ENCODE measurements at places on chromosomes 3 and 15.

GRCh38 chr3:188888321-188889053, 283.3 kb upstream of the TPRG1 start:
- no peak for DNase-seq

GRCh38 chr3:104281713-104282112, 1085.0 kb upstream of the ALCAM start:
- no peak for DNase-seq

GRCh38 chr3:45205126-45205525, 21.0 kb downstream of the TMEM158 start:
- DNase-seq = no peak

GRCh38 chr15:100570275-100570674, 31.7 kb downstream of the LINS1 start:
- no peak for DNase-seq

- DNase-seq = no peak
Observed at GRCh38 chr15:27468151-27468591, 497.2 kb downstream of the GABRG3 start.

DNA sequence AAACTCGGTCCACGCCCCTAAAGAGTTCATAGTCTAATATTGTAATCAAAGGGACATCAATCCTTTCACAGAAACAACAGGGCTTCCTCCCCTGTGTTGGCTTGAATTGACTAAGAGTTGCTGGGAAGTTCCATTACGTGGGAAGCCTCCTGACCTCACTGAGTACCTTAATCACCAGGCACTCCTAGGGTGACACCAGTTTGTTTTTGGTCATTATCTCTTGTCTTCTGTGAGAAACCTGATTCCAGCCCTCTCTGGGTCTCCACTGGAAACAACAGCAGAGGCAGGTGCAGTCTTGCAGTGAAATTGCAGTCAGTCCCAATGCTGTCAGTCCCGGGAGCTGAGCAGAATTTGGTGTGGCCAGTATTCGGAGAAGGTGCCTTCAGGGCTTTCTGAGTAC, 55.4 kb downstream of the BOC start:
- no peak for DNase-seq

GRCh38 chr3:125098611-125099291, 43.0 kb upstream of the HEG1 start:
- DNase-seq = no peak

DNA sequence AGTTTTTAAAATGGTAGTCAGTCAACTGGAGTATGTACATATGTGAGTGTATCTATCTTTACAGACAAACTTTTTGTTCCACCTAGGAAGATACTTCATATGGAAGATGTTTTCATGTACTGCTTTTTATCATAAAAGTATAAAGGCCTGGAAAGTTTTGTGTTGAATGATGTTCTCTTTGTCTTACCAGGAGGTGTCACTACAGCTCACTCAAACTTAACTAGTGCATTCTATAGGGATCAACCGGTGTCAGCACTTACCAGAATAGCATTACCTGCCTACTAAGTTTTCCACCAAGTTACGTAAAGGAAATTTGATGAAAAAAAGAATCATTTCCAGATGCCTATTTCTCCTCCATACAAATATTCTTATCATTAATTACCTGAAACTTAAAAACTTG, 522.6 kb upstream of the SEMA6D start:
- DNase-seq = no peak

DNA sequence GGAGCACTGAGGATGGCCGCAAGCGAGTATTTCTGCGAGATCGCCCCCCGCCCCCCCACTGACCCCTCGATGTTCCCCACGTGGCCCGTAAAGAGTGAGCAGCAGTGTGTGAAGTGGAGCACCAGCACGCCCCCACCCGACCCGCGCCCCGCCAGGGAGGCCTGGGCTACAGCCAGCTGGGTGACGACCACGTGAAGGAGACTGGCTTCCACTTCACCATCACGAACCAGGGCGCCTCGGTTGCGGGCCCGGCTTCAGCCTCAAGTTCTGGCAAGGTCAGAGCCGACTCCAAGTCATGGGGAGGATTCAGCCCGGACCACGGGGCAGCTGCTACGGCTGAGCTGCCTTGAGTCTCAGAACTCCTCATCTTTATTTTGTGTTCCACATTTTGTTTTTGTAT, 2.4 kb upstream of the RNU5B-1 start:
- peak; percentile 14 for DNase-seq

- DNase-seq = no peak
Observed at GRCh38 chr3:46105306-46105919, 78.1 kb upstream of the XCR1 start.

GRCh38 chr3:6262010-6262409, 598.9 kb upstream of the GRM7 start:
- DNase-seq = no peak
